LNCaP clone FGC (cell line): ENCODE measurements at places on chromosomes 16 and 17.
A peak's percentile ranks its signal among the peaks of the same experiment; 100 is the strongest.

DNA sequence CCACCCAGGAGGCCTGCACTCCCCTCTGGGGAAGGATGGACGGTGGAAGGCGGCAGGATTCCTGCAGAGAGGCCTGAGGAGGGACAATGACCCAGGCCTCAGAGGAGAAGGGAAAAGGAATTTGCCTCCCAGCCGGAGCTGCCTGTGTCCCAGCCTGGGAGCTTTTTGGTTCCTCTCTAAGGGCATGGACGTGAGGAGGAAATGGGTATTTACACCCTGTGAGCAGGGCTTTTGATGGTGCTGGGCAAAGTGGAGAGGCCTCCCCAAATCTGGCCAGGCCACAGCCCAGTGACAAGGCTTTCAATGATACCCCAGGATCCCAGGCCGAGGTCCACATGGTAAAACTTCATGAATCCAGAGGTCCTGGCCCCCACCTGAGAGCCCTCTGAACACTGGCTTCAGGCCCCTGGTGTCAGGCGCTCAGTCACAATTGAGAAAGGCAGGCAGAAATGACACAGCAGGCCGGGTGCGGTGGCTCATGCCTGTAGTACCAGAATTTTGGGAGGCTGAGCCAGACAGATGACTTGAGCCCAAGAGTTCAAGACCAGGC, 56.0 kb upstream of the DOC2B start:
- no peak for DNase-seq

- no peak for DNase-seq
Observed at GRCh38 chr17:67336859-67337258, 29.5 kb downstream of the PSMD12 start.

DNA sequence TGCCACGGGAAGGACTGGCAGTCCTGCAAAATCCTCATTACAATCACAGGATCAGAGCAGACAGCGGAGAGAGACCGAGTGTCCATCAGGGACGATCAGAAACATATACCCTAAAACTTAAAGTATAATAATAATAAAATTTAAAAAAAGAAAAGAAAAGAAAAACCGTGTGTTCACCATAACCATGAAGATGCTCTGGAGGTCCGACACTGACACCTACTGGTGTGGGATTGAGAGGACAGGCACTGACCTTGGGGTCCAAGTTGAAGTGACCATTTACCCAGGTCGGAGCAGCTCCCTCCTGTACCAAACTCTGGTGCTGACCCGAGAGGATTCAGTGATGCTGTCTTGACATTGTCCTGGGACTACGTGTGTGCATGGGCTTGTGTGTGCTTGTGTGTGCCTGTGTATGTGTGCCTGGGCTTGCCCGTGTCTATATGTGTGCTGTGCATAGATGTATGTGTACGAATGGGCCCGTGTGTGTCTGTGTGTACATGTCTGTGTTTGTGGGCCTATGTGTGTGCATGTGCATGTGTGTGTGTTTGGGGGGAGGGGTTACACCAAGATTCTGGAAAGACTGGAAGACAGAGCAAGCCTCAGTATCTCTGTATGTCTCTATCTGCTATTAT, 10.0 kb upstream of the CD300LD start:
- no peak for DNase-seq

DNA sequence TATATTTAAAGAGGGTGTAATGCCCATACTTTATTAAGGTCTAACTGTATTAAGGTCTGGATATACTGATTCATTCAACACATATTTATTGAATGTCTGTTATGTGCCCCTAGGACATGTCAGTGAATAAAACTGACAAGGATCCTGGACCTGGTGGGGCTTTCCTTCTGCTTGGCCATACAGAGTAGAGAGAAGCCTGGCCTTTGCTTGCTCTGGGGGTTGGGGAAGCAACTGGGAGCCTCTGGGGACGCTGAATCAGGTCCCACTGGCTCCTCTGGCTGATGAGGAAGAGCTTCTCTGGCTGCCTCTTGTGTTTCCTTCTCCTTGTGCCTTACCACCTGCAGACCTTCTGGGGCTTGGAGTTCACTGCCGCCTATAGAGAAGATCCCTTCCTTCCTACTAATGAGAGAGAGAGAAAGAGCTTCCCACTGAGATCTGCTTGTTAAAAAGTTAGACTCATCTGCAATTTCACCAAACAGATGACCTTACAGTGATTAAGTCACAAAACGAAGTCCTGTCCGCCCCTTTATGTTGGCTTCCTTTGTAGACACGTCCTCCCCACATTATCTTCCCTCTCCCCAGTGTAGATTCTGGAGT, 49.7 kb downstream of the MSI2 start:
- no peak for DNase-seq

DNA sequence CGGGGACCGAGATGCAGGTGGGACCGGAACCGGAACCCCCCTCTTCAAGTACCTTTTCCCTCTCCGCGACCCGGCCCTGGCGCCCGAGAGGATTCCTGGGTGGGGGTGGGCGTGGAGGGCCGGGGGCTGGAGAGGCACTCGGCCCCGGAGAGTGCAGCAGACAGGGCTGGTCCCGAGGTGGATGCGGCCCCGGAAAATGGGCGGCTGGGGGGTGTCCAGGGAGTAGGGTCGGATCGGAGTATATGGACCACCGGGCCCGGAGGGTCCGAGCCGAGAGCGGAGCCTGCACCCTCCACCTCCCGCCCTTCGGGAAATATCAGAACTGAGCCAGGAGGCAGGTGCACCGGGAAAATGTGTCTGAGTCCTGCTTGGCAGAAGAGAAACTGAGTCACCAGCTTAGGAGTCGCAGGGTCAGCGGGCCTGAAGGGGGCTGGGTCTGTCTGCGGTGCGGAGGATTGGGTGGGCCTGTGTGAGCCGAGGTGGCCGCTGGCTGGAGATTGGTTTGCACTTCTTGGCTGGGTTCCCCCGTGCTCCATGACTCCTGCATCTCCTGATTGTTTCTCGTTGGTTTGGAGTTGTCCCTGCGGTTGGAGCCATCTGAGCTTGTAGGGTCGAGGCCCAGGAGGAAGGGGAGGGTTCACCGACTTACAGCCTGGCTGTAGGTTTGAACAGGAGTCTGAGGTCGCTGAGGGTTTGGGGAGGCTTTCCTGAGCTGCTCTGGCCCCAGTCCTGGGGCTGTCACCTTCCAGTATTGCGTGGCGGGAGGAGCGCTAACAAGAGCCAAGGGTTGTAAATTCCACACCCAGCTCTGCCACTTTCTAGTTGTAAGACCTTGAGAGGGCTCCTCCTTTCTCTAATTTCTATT, 518 bp downstream of the SH2B1 start:
- no peak for DNase-seq

DNA sequence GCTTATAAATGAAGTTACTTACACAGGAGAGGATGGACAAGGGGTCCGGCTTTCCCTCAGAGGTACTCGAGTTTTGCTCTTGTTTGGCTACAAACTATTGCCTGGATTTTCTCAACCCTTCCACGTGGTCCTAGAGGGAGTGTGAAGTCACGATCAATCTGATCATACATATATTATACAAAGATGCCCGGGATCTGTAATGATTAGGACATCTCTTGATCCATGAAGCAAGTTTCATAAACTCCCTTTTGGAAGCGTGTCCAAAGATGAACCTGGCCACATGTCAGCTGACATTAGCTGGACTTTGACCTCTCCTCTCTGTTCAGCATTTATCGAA, 2.3 kb upstream of the CDH11 start:
- no peak for DNase-seq

GRCh38 chr16:89145406-89146161, 26.0 kb upstream of the CDH15 start:
- DNase-seq = no peak

DNA sequence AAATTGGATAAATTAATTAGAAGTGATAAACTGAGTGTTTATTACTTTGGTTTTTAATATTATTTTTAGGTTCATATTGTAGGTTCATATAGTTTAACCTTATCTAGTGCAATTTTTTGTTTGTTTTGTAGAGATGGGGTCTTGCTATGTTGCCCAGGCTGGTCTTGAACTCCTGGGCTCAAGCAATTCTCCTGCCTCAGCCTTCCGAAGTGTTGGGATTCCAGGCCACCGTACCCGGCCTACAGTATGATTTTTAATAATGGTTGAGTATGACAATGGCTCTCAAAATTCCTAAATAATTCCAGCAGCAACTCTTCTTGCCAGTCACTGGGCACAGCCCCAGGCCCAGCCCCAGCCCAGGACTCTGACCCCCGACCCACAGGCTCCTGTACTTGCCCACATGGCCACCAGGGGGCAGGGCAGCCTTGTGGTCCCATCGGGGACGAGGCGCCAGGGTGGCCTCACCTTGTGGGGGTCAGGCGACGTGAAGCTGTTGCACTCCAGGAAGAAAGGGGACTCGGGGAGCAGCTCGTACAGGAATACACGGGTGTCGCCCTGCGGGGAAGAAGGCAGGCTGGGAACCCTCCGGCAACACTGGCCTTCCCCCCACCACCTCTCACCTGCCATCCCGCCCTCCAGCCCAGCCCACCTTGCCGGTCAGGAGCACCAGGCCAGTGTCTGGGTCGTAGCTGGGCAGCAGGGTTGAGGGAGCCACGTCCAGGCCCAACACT, 7.9 kb upstream of the PAM16 start:
- no peak for DNase-seq

GRCh38 chr17:65956814-65957213, 235.1 kb downstream of the CEP112 start:
- no peak for DNase-seq

DNA sequence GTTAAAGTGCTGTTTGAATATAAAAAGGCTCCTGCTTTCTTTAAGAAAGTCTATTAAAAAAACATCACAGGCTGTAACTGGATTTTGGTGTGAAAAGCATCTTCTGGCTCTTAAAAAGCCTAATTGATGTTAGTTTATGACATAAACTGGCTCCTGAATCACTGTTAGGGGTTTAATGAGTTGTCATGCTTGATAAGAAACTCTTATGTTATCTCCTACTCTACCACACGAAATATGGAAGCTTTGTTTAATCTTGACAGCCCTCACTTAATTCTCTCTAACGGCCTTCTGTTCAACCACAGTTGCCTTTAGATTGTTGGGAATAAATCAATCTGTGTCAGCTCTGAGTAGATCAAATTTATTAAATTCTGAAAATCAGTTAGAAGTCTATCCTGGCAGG, 51.5 kb downstream of the CPPED1 start:
- no peak for DNase-seq

GRCh38 chr17:79985361-79985942, 50.2 kb downstream of the TBC1D16 start:
- DNase-seq = no peak

DNA sequence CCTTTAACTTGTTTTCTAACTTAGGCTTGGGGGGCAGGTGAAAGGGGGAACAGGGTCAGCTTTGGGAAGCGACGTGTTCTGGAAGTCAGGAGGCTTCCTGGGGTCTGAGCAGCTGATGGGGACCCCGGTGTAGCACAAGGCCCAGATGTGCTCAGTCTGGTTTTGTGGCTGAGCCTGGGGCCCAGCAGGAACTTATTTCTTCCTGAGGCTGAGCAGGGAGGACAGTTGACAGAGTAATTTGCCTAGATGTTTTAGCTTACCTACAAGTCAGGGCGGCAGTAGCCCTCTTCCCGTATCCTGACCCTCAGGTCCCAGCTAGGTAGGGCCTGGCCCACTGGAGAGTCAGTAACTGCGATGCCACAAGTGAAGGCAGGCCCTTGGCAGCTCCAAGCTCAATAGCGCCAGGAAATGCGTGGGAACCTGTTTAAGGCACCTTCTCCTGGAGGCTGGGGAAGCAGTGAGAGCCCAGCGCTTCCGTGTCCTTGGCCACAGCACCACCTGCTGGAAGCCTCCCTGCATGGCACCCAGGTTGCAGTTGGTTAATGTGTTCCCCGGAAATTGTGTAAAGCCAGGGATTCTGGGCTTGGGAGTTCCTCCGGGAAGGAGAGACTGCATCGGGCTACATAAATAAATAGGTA, 5.2 kb downstream of the CCR7 start:
- peak; percentile 86 for DNase-seq

DNA sequence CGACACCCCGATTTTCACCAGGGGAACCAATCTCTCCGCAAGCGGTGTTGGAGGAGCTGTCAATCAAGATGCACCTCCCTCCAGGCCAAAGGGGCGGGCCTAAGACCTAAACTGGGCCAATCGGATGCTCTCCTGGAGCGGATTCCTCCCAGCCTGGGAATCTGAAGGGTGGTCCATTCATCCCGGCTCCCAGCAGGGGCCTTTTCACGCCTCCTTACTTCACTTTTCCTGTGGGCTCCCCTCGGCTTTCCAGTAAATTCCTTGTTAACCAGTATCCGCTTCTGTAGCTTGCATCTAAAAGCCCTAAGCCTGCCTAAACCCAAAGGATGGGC, 17.1 kb downstream of the C16orf74 start:
- DNase-seq = no peak

- DNase-seq = no peak
Observed at GRCh38 chr17:65385071-65385470, 176.4 kb downstream of the AXIN2 start.

DNA sequence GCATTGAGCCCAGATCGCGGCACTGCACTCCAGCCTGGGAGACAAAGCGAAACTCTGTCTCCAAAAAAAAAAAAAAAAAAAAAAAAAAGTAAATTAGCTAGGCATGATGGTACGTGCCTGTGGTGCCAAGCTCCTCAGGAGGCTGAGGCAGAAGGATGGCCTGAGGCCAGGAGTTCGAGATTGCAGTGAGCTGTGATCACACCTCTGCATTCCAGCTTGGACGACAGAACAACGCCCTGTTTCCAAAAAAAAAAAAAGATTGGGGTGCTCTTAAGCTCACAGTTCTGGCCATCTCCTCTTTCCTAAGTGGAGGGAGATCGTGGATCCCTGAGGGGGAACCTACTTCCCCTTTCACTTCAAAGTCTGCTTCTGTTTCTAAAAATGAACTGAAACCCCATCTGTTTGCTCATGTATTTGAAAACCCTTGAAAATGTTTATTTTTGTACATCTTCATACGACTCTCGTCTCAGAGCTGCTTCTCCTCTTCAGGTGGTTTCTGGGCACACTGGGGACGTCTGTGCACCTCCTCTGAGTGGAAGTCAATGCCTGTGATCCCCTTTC, 138.8 kb downstream of the PRKCA start:
- DNase-seq = no peak

DNA sequence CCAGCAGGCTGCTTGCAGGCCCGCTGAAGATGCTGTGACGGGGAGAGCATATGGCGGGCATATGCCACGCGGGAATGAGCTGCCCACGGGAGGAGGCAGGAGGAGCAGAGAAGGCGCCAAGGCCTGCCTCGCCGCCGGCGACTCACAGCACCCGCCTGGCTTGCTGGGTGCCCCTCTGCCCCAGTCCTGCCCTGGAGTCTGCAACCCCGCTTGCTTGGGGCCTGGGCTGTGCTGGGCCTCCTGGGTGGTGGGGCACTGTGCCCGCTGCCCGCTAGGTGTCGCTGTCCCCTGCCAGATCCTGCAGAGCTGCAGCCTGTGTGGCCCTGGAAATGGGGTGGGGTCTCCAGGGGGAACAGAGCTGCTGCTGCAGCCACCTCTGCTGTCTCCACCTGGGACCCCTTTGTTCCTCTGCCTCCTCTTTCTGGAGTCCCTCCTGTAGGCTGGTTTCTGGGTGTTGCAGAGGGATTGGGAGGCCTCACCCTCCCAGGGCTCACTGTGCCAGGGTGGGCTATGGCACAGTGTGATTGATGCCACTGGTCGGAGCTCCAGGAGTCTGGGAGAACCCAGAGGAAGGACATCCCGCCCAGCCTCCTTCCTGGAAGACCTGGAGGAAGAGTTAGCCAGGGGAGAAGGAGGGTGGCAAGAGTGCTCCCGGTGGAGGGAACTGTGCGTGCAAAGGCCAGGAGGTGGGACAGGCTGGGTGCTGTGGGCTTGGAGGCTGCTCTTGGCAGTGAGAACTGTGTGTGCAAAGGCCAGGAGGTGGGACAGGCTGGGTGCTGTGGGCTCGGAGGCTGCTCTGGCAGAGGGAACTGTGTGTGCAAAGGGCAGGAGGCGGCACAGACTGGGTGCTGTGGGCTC, 141.0 kb upstream of the CIBAR2 start:
- no peak for DNase-seq
